Left colon (tissue), 2 donors: ENCODE measurements at places on chromosomes 3 and 15. TPM values are rescaled to one million over a fixed set of nuclear protein-coding genes. Genes with fewer than 3 reads are reported as not detected.

Gene ACSBG1
- 0.45 TPM for total RNA-seq

Gene ADPRH
- total RNA-seq, result 2.9 TPM

Gene SENP2
- total RNA-seq, result 36.5 TPM

- no peak for DNase-seq
Measured at GRCh38 chr15:68145706-68146105, 59.4 kb downstream of the CALML4 start.

DNA sequence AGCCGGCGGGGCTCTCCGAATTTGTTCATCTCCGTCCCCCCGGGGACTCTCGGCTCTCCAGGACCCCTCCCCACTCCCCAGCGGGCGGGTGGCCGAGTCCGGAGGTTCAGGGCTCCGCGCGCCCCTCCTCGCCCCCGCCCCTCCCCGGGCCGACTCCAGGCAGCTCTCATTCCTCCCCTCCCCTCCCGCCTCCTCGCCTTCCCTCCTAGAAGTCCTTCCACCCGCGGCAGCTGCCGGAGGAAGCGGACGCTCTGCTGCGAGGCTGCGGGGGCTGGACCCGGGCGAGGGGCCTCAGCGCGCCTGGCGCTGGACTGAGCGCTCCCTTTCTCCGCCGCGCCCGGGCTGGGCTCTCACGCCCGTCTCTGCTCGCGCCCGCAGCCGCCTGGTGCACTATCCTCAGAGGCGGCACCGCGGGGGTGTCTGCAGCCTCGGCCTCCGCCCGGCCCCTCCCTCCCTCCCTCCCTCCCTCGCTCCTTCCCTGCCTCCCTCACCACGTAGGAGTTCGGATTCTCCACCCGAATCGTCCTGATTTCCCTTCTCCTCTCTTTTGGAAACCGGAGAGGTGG lies at the start of gene ROBO2:
TSS of gene ROBO2 (plus strand) at position 494 of the 566 bp plus-strand sequence. CDS start 687 bp downstream, outside the sequence.
- no peak for DNase-seq

DNA sequence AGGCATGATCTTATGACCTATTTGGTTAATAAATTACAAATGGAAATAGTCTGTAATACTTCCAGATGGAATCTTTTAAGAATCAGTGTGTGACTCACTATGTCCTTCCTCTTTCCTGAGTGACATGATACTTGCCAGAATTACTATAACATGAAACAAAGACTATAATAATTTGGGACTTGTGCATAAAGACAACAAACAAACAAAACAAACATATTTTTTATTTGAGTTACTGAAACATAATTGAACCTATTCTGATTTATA lies 1268.1 kb downstream of the OTOL1 start:
- no peak for DNase-seq

DNA sequence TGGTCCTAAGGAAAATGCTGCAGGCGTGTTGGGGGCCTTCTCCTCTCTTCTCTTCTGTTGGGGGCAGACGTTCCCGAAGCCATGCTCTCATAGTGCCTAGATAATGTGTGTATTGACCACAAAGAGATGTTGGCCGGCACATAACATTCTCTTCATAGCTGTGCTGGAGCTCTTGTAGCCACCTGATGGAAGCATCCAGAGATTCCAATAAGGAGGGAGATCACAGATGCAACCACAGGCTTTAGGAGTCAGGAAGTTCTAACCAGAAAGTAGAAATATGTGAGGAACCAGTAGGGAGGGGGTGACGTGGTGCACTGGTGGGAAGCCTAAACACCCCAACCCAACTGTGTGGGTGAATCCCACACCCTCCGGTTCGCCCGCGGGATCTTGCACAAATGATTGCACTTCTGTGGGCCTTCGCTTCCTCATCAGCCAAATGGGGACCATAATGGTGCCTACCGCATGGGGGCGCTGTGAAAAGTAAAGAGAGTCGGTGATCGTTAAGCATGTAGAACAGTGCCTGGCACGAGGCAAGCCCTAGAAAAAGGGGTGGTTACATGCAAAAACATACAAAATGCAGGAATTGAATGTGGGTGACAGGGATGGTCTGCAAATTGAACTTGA lies 87.8 kb downstream of the TOP2B start:
- DNase-seq, result no peak

DNA sequence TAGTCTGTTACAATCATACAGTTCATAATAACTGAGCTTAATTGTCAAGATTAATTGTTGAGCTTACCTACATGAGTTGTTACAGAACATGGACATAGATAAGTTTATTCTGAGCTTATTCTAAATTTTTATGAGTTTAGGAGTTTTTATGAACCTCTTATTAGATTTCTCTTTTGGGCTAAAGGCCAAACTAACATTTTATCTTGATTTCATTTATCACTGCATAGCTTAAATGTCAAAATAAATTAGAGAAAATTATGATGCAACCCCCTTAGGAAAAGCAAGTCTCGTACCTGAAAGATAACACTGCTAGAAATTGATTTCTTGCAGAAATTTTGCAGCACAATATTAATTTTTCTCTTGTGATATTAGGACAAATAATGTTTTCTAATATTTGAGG lies 54.5 kb downstream of the CNTN6 start:
- no peak for DNase-seq

DNA sequence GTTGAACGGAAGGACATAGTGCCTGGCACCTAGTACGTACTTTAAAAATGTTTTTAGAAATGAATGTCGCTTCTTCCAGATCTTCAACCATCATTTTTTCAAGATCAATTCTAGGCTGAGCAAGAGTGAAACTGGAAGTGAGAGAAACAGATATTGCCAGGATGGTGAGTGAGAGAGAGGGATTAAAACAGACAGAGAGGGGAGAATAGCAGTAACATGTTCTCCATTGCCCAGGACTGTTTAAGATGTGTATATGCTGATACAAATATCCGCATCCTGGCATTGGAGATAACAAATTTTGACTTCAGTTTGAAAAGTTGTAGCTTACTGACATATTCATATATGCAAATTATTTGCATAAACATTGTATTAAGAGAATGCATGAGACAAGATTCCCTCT lies 1156.1 kb downstream of the TBL1XR1 start:
- DNase-seq, result no peak
